CD4-positive, alpha-beta T cell treated with Interleukin-15 for 4 hours (primary cell): ENCODE measurements at places on chromosomes 3 and 15.

- no peak for DNase-seq
These were observed 52.5 kb downstream of the FOXP1 start for GRCh38 chr3:71530903-71531530.

DNA sequence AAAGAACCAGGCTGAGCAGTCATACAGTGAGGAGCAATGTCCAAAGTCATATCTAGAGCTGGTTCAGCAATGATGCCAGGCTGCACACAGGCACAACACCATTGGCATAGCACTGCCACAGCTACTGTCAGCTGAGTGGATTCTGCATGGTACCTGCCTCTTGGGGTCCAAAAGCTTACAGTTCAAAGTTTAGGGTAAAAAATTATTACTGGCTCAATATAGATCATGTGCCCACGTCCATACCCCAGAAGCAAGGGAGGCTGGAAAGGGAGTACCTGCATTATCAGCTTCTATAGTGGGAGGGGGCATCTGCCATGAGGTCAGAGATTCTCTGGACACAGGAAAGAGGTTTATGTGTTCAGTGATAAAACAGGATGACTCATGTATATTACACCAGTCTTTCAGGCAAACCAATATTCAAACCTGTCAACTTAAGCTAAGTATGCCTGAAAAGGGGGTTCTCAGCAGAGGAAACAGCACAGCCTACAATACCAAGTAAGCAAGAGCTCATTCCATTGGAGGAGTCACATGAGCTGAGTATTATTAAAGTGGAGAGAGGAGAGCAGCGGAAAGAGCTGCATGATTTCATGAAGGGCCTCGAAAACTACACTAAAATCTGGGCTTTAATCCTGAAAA, 99.0 kb downstream of the ANO10 start:
- DNase-seq = no peak

GRCh38 chr3:134361162-134361835, 12.9 kb downstream of the AMOTL2 start:
- DNase-seq = no peak

GRCh38 chr3:107142786-107143575, 234.3 kb upstream of the CCDC54 start:
- no peak for DNase-seq

DNA sequence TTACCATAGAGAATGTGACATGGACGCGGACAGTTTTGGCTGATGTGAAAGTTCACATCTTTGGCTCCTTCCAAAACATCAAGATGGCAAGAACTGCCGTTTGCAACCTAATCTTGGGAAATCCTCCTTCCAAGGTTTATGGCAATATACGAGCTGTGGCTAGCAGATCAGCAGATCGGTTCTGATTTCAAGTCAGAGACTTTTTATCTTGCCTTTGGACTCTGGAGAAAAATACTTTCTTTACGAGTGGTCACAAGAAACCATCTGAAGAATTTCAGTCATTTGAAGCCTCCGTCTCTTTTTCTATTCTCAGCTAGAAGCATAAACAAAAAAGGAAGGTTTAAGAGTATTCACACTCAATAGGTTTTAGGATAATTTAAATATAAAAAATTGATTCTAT, 153.5 kb upstream of the MEIS2 start:
- no peak for DNase-seq

GRCh38 chr3:72379500-72380187, 468.6 kb downstream of the SHQ1 start:
- no peak for DNase-seq

GRCh38 chr3:71269906-71270305, 313.6 kb downstream of the FOXP1 start:
- no peak for DNase-seq

GRCh38 chr3:135853981-135854380, 111.5 kb upstream of the PPP2R3A start:
- no peak for DNase-seq

- no peak for DNase-seq
These were observed 101.1 kb upstream of the SLC2A2 start for GRCh38 chr3:171127611-171128010.

DNA sequence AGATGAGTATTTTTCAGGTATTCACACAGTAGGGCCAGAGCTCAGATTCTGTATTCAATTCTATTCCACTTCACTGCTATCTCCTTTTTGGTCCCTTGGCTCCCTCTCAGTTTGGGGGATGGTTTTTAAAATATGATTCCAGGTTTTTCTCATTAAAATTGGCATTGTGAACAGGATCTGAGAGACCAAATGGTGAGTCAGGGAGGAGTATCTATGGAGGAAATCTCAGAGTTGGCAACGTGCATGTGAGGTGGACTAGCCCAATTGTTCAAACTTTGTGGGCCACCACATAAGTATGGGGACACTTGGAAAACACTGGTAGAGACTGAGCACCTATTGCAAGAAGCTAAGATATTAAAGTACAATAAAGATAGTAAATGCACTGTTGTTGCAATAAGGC, 53.9 kb upstream of the TTC14 start:
- DNase-seq = no peak

- DNase-seq = peak; percentile 18
These were observed 3.6 kb downstream of the SNRK start for GRCh38 chr3:43289841-43290470.

- peak; percentile 7 for DNase-seq
These were observed 104.6 kb downstream of the IL1RAP start for GRCh38 chr3:190618330-190619030.

DNA sequence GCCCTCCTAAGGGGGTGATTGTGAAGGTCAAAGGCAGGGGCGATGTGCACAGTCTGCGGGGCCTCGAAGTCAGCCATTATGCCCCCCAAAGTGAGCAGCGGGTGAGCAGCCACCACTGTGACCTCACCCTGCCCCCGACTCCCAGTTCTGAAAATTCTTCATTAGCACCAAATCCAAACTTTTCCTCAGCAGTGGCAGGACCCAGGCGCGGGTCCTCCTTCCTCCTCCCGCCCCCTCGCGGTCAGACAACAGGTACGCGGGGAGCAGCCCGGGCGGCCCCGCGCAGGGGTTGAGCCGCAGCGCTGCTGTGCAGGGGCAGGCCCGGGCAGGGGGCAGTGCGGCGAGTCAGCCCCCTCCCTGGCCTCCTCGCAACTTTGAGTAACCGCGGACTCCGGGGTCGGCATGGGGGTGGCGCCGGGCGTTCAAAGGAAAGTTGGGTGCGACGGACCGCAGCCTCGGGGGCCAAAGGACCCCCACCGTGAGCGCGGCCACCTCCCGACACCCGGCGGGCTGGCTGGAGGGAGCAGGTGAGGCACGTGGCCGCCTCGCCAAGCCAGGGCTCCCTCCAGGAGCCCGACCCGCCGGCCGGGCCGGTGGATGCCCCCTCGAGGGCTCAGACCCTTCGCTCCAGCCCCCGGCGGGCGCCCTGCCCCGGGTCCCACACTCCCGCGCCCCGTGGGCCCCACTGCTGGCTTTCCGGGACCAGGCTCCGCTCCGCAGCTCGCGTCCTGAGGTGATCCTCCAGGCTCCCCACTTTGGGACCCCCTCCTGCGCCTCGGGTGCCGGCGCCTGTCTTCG, 49.4 kb upstream of the CCDC174 start:
- no peak for DNase-seq

GRCh38 chr3:172115787-172116186, 76.4 kb downstream of the FNDC3B start:
- DNase-seq = no peak

DNA sequence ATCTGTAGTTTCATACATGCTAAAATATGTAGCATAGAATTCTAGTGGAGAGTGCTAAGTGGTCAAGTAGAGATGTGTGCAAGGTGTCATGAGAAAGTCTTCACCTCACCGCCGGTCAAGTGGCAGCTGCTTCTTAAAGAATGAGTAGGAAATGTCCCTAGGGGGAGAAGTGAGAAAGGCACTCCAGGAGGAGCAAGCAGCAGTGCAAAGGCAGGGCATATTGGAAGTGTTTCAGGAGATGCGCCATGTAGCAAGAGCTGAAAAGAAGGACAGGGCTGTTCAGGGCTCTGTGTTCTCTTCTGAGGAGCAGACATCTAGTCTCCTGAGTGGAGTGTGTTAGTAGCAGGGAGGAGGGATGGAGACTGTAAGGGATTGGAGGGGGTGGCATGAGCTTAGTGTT, 312.4 kb upstream of the SEMA6D start:
- no peak for DNase-seq

GRCh38 chr15:99120050-99120777, 15.3 kb downstream of the SYNM start:
- no peak for DNase-seq

GRCh38 chr3:113668015-113668414, 28.4 kb downstream of the USF3 start:
- DNase-seq = no peak

GRCh38 chr3:187725653-187726370, 19.5 kb downstream of the BCL6 start:
- no peak for DNase-seq

- no peak for DNase-seq
These were observed 41.5 kb upstream of the CFAP161 start for GRCh38 chr15:81092559-81092902.

DNA sequence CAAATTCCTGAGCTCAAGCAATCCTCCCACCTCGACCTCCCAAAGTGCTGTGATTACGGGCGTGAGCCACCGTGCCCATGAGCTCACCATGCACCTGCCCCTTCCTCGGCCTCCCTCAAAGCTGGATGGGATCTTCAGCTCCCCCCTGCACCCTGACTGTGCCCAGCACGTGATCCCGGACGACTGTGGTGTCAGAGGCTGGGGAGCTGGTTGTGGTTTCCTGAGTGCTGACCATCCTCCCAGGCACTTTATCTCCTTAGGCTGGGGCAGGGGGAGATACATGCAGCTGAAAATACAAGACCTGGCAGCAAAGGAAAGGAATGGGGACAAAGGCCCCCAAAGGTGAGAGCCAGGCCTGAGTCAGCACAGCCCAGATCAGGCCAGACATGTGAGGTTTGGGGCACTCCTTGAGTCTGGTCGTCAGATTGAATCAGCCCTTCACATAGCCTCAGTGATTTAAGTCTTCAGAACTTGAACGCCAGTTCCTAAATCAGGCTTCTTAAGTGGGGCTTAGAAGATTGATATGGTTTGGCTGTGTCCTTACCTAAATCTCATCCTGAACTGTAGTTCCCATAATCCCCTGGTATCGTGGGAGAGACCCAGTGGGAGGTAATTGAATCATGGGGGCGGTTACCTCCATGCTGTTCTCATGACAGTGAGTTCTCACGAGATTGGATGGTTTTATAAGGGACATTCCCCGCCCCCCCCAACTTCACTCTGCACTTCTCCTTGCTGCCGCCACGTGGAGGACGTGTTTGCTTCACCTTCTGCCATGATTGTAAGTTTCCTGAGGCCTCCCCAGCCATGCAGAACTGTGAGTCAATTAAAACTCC, 35.8 kb downstream of the PRKCD start:
- peak; percentile 30 for DNase-seq

- DNase-seq = no peak
These were observed 242.1 kb upstream of the CTDSPL start for GRCh38 chr3:37619568-37619967.

- no peak for DNase-seq
These were observed 105.7 kb downstream of the ANO10 start for GRCh38 chr3:43515970-43516635.

GRCh38 chr15:69979783-69980182, 117.9 kb downstream of the TLE3 start:
- DNase-seq = no peak

GRCh38 chr3:73448761-73449301, 175.9 kb downstream of the PDZRN3 start:
- no peak for DNase-seq

DNA sequence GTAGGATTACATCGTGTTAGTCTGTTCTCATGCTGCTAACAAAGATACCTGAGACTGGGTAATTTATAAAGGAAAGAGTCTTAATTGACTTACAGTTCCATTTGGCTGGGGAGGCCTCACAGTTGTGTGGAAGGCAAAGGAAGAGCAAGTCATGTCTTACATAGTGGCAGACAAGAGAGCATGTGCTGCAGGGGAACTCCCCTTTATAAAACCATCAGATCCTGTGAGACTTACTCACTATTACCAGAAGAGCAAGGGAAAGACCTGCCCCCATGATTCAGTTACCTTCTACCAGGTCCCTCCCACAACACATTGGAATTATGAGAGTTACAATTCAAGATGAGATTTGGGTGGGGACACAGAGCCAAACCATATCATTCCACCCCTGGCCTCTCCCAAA, 3.4 kb downstream of the SLC25A26 start:
- DNase-seq = no peak

- no peak for DNase-seq
These were observed 75.4 kb upstream of the LARS2 start for GRCh38 chr3:45312836-45313493.

DNA sequence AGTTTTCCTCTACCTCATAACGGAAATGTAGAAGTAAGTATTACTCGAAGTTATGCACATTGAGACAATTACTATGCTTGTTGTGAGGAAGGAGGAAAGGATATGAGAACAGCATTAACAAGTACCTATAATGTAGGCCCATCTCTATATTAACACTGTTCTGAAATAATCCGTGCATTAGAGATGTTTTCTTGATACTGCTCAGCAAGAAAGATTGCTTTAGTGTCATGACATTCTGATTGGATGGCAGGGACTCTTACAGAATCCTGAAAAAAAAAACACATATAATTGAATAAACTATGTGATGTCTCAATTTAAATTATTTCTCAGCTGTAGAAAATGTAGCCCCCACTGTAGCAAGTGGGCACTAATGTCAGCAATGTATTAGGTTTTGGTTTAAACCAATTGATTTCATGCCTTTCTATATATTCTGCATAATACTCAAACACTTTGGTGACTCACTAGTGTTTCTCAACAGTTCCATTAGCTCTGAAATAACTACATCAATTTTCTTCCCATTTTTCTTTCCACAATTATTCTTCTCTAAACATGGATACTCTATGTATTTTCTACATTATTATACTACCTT, 598.3 kb upstream of the BCHE start:
- no peak for DNase-seq

GRCh38 chr3:126153695-126154360, 26.6 kb downstream of the ALDH1L1 start:
- DNase-seq = no peak
